Left renal cortex interstitium (tissue), 4 donors: ENCODE measurements at places on chromosomes 13 and 19.

GRCh38 chr19:14317157-14317556 is 64.1 kb upstream of the ADGRE5 start:
- DNase-seq = no peak

DNA sequence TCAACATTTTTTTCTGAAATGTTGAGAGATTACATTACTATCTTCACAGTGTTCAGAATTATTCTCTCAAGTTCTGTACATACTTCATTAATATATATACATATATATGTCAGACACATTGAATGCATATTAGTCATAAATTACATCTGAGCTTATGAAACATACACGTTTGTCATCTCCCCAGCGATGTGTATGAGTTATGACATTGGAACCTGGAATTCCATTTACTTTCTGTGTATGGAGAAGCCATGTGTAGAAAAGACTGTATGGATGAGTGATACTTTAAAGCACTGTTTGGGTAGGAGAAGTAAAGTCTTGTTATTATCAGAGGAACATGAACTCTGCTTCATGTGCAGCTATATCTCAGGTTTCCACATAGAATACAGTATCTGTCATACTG is 167.2 kb downstream of the FGF14 start:
- no peak for DNase-seq

GRCh38 chr19:1967087-1967608 is 26.2 kb downstream of the CSNK1G2 start:
- no peak for DNase-seq

- DNase-seq = no peak
These were observed 14.2 kb upstream of the ZFP30 start for GRCh38 chr19:37669450-37669914.

- DNase-seq = no peak
These were observed 20.4 kb downstream of the COG6 start for GRCh38 chr13:39675904-39676303.

- DNase-seq = no peak
These were observed 5.3 kb downstream of the FKBP8 start for GRCh38 chr19:18538115-18538514.

GRCh38 chr19:49475995-49476880 is 2.2 kb downstream of the FLT3LG start:
- no peak for DNase-seq

DNA sequence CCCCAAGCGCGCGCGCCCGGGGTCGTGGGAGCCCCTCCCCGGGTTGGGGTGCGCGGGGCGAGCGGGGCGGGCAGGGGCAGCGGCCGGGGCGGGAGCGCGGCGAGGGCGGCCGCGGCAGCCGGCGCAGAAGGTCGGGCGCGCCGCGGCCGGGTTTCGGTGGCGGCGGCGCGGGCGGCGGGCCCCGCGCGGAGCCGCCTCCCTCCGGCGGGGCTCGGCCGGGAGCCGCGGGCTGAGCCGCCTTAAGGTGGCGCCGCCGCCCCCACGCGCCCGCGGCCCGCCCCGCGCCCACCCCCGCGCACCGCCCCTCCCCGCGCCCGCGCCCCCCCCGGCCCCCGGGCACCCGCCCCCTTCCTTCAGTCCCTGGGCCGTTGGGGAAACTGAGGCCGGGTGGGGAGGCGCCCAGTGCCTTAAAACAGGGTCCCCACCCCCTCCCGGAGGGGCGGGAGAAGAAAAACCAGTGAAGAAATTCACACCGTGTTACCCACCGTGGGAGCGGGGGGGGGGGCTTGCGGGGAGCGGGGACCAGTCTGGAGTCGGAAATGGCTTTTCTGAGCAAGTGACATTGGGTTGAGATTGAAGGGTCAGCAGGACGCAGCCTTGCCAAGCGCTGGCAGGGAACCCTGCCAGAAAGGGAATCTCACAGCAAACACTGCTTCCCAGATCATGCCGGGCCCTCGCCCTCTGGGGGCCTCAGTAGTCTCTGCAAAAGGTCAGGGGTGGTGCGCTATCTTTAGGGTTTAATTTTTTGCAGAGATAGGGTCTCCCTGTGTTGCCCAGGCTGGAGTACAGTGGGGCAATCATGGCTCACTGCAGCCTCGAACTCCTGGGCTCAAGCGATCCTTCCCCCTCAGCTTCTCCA is at the start of gene TLE2:
TSS of gene TLE2 (minus strand) at position 216 of the 859 bp plus-strand sequence. CDS start 376 bp downstream, outside the sequence.
- DNase-seq = no peak

DNA sequence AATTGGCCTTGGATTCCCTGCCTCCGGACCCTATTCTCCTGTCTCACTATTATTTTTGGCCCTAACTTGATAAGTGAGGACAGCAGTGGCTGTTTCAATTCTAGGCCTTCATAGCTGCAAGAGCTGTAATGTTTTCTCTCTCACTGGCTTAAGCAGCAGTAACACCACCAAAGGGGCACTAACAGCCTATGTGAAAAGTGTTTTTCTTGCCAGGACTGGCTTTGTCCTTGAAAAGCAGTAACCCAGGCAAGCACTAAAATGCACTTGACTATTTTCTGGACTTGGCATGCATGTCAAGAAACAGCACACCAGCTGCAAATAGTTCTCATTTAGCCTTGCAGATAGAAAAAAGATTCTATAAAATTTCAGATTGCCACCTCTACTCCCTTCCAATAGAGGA is 9.3 kb upstream of the FBXL3 start:
- DNase-seq = no peak

DNA sequence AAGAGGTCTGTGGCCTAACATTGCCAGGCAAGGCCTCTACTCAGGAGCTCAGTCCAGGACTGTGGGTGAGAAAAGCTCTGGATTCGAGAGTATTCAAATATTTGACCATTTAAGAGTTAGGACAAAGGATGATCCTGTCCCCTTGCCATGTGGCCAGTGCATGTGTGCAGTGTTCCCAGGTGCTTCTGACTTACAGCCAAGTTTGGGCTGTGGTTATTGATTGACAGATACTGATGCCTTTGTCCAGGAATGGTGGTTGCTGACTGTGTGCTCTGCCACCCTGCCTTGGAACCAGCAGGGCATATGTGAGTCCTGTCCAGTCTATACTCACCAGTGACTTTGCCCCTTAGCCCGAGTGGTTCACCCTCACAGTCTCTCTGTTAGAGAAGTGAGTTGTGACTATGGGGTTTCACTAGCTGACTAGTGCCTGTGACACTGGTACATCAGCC is 51.9 kb downstream of the GARRE1 start:
- DNase-seq = no peak

- no peak for DNase-seq
These were observed 7.8 kb downstream of the NCLN start for GRCh38 chr19:3193256-3194105.

GRCh38 chr13:47908197-47908902 is 92.7 kb downstream of the SUCLA2 start:
- DNase-seq = no peak

GRCh38 chr13:40445557-40445990 is 220.9 kb downstream of the FOXO1 start:
- DNase-seq = no peak

GRCh38 chr13:44752164-44752563 is 176.0 kb upstream of the TSC22D1 start:
- DNase-seq = no peak

GRCh38 chr13:33908116-33908515 is 90.2 kb downstream of the RFC3 start:
- DNase-seq = no peak

GRCh38 chr19:49343123-49343522 is 7.9 kb downstream of the CD37 start:
- DNase-seq = no peak

- DNase-seq = no peak
These were observed 4.1 kb downstream of the KLK2 start for GRCh38 chr19:50877338-50877737.

- DNase-seq = no peak
These were observed 648.3 kb upstream of the ARGLU1 start for GRCh38 chr13:107216046-107216755.

GRCh38 chr19:3284759-3285646 is 60.5 kb downstream of the CELF5 start:
- no peak for DNase-seq

- DNase-seq = no peak
These were observed 20.1 kb upstream of the N4BP2L1 start for GRCh38 chr13:32447894-32448623.

DNA sequence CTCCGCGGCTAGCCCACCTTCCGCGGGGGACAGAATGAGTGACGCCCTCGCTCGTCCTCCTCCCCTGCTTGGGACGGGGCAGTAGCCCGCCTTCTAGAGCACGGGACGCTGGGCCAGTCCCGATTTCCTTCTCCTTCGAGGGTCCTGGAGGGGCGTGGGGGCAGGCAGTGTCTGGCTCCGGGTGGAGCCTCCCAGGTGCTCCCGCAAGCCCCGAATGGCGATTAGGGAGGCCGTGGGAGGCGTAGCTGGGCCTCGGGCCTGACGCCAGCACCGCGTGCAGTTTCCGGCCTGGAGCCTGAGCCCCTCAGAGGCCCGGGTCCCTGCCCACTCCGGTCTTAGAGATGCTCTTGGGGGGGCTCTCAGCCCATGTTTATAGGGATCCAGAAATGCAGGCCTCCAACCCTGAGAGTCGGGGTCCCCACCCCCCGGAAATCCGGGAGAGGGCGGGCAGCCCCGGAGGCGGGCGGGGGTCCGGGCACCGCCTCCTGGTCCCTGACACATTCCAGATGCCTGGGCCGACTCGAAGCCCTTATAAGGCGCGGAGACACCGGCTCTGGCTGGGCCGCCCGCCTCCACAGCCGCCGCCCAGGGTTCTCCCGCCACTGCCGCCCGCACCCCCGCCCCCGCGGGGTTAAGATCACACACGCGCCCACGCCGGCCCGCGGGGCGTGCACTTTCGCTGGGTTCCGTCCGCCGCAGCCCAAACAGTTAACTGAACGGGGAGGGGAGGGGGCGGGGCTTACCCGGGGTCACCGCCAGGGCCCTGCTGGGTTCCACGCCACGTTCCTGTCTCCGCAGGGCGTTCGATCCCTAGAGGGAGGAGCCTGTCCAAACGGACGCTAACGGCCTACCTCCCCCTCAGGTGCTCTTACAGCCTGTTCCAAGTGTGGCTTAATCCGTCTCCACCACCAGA is 1.5 kb downstream of the MYADM start:
- peak; percentile 81 for DNase-seq

- DNase-seq = peak; percentile 32
These were observed 391.3 kb downstream of the EFNB2 start for GRCh38 chr13:106143930-106144709.

DNA sequence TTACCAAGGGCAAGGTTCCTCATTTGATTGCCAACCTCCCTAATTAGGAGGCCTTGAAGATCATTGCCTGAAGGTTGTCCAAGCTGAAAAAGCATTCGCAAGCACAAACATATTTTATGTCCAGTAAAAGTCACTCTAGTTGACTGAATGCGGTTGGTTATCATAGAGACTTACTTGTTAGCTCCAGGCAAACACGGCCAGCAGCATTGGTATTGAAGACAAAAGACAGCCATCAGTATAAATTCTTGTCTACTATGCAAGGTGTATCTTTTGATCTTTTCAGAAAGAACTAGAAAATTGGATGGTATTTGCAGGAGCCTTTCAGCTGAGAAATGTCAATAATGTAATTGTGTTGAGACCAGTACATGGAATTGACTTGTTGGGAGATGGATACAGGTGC is 129.9 kb downstream of the GPC6 start:
- DNase-seq = no peak

DNA sequence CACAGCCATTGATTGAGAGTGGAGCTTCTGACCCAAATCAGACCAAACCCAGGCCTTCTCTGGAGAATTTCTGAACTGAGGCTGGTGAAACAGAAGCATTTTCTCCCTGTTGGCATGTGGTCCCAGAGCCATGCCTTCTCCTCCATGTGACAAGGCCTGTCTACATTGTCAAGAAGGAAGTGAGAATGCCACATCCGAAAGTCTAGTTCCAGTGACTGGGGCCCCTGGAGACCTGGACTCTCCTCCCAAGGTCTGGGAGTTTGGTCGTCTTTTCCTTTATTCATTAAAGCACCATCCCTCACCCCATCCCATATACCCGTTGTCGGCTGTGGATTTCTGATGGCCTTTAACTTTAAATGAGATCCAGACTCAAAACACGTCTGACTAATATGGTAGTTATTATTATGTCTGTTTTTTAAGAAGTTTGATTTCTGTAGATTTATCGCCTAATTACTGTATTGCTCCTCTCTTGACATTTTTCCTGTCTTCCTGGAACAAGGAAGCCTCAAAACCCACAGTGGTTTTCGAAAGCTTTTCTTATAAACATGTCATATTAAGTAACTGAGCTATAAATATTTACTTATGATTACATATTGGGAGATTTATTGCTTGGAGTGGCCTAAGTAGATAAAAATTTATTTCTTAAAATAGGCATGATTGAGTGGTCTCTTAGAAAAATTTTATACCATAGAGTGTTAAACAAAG is 128.3 kb upstream of the FRY start:
- DNase-seq = no peak

GRCh38 chr13:114030666-114031610 is 57.1 kb upstream of the C13orf46 start:
- DNase-seq = no peak

GRCh38 chr19:54206030-54206830 is 5.6 kb downstream of the RPS9 start:
- no peak for DNase-seq

DNA sequence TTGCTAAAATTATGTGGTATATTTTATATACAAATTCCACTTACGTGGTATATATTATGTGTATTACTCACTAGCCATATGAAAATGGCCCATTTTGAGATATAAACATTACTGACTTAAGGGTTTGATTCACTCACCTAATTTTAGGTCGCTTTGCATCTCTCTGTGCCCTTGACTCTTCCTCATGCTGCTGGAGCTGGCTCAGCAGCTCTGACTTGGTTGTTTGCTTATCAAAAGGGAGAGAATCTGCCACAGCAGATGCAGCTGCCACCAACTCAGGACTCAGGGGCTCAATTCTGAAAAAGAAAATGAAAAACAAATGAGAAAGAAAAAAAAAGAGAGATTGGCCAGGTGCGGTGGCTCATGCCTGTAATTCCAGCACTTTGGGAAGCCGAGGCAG is 12.2 kb downstream of the MRPS31 start:
- no peak for DNase-seq

- DNase-seq = no peak
These were observed 49.7 kb downstream of the CRTC1 start for GRCh38 chr19:18733196-18733647.

DNA sequence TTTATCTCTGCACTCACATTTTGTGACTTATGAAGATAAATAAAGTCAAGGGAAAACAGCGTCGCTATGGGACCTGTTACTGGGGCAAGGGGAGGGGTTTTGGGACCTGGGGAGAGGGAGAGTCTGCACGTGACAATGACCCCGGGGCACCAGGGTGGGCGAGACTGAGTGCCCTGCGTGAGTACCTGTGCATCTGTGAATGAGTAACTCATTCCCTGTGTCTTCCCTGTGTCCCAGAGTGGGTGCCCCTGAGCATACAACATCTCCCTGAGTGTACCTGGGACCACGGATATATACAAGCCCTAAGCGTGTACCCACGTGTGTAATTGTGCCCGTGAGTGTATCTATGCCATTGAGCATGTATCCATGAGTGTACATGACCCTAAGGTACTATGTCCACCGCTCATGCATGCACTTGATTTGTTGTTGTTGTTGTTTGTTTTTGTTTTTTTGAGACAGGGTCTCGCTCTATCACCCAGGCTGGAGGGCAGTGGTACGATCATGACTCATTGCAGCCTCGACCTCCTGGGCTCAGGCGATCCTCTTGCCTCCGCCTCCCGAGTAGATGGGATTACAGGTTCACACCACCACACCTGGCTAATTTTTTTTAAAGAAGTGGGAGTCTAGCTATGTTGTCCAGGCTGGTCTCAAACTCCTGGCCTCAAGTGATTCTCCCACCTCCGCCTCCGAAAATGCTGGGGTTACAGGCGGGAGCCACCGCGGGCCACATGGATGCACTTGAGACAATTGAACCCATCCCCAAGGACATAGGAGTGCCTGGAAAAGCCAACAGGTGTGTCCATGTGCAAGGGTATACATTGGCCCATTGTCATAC is 645 bp upstream of the TRAPPC5 start:
- DNase-seq = no peak
